ENCODE measurements at places on chromosomes 16 and 17.

- DNase-seq, result no peak
Observed at GRCh38 chr17:30947796-30948195, 23.0 kb upstream of the RNF135 start.

- no peak for DNase-seq
Observed at GRCh38 chr16:30533748-30534367, 800 bp downstream of the ZNF747 start.

DNA sequence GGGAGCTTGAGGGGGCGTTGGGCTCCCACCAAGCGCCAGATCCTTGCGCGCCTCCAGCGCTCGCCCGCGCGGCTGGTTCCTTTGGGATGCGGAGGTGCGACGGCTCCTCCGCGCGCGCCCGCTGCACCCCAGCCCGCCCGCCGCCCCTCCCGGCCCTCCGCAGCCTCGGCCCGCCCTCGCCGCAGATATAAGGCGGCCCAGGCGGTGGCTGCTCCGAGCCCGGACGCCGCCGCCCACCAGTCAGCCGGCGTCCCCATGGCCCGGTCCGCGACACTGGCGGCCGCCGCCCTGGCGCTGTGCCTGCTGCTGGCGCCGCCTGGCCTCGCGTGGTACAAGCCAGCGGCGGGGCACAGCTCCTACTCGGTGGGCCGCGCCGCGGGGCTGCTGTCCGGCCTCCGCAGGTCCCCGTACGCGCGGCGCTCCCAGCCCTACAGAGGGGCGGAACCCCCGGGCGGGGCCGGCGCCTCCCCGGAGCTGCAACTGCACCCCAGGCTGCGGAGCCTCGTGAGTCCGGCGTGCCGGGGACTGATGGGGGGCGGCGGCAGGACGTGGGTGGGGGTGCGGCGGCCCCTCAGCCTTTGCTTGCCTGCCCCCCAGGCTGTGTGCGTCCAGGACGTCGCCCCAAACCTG, at the start of gene NPB:
NPB (plus strand) TSS at position 216 of the 630 bp plus-strand sequence; CDS start at position 256, 40 bp downstream.
- DNase-seq, result no peak

GRCh38 chr17:556431-556995, 158.1 kb downstream of the VPS53 start:
- no peak for DNase-seq

DNA sequence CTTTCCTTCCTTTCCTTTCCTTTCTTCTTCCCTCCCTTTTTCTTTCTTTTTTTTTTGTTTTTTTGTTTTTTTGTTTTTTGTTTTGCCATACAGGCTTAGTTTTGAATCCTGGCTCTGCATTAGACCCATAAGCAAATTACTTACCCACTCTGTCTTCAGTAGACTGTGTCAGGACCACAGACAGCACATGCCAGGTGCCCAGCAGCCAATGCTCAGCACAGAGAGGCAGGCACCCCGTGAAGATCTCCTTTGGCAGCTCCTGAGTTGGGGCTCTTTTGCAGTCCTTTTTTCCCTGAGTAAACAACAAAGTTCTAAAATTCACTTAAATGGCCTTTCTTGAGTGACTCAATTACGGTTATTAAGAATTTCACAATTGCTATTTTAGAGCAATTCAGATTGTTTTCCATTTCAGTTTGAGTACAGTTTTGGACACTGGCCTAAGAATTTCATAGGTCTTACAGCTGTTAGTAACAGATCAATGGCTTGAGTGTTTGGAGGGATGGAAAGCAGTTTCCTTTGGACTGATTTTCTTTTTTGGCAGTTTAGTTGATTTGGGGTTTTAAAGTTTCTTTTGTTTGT, 26.2 kb upstream of the SLC5A11 start:
- no peak for DNase-seq

DNA sequence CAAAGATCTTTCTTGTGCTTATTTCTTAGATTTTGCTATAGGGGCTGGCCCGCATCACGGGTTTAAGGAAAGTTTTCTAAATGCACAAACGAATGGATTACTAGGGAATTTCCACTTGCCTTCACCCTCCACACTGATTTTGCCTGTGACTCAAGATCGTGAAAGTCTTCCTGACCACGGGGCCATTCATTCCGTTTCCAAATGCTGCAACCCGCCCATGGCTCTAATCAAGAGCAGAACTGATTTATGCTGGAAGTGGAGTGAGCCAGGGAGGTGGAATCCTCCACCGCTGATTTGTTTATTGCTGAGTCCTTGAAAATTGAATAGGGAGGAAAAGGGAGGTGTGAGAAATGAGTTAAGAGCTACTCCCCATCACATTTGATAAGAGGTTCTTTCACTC, 52.4 kb downstream of the CA10 start:
- no peak for DNase-seq

DNA sequence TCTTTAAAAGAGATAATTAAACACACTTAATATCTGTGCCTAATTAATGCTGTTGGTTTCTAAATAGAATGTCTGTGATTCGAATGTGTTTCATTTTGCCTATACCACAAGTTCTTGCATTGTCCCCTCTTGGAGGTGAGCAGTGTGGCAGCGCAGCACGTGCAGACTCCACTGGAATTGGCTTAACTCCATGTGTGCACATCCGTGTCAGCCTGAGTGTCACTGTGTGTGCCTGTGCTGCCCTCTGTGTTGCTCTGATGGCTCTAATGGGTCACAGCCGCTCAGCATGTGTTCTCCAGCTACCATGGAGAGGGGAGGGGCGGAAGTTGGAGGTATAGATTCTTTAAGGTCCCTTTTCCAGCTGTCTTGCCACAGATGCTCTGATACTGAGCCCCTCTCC, 226.6 kb downstream of the SPECC1 start:
- no peak for DNase-seq

- DNase-seq, result no peak
Observed at GRCh38 chr16:80330803-80331202, 210.0 kb upstream of the DYNLRB2 start.

GRCh38 chr17:41666237-41666641, 22.4 kb upstream of the EIF1 start:
- DNase-seq, result no peak

DNA sequence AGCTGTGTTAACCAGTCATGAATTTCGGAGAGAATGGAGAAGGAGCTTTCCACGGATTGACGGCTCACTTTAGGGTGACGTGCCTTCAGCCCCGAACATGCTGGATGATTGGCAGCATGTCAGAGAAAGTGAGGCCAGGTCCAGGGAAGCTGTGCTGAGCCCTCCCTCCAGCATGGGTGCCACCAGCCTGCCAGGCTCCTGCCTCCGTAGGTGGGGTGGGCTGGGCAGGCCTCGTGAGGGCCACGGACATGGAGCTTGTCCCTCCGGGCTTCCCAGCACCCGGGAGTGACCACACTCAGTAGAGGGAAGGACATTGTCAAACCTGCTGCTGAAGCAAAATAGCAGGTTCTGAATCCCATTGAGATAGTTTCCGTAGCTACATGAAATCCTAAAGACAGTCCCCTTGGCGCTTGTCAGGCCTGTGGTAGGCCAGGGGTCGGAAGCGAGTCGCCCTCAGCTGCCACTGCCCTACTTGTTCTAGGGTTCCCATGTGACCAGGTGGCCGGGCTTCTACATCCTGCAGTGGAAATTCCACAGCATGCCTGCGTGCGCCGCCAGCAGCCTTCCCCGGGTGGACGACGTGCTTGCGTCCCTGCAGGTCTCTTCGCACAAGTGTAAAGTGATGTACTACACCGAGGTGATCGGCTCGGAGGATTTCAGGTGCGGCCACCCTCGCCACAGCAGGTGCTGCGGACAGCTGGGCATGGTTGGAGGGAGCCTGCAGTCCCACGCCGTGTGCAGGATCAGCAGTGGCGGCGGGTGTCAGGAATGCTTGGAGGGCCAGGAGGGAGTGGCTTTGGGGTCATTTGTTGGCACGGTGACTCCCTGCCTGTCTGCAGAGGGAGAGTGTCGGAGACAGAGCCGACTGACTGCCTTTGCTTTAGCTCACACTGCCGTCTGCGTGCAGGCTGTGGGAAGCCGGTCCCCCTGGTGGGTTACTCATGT, 72.3 kb downstream of the SEC14L1 start:
- no peak for DNase-seq

GRCh38 chr17:62819511-62820221, 11.6 kb upstream of the MARCHF10 start:
- DNase-seq, result peak; percentile 71

DNA sequence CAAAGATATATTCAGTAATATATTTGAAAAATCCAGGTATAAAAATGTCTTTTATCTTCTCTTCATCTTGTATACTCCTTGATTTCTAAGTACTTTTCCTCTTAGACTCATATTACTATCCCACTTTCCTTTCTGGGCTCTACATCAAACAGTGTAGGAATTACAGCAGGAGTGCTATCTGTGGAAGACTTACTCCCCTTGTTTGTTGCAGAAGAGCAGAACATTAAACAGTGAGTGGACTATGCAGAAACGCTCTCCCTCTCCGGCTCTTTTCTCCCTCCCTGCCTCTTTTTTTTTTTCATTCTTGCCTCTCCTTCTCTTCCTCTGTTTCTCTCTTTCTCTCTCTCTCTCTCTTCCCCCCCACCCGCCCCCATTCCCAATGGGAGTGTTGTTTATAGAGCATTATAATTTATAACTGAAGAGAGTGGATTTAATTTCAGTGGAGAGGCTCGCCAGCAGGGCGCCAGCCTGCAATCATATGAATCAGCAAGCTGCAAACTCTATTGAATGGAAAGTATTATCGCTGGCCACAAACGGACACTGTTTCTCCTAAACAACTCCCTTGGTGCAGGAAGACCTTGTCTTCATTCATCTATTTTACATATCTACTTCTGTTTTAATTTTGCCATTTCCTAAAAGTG, 242.3 kb upstream of the TBX2 start:
- DNase-seq, result no peak

- DNase-seq, result no peak
Observed at GRCh38 chr17:51161541-51161940, 4.7 kb upstream of the NME2 start.

- DNase-seq, result no peak
Observed at GRCh38 chr16:56399047-56399446, 26.3 kb downstream of the AMFR start.

DNA sequence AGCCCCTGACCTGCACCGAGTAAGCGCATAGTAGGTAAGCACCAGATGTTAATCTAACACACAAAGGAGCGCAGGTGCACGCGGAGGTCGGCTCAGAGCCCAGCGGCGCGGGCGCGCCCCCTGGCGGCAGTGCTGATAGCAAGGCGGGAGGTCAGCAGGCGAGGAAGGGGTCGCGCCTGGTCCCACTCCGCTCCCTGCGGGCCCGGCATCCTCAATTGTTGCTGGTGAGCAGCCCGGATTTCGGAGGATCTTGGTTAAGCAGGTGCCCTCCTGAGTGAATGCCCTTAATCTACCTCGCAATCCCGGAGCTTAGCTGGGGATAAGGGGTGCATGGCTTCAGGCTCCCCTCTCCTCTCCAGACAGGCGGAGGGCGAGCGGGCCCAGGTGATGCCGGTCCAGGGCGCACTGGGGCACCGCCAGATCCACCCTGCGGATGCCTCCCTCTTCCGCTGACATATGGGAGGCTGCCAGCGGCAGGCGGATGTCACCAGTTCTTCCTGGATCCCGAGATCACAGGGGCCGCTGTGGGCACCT, 4.0 kb upstream of the WNT3 start:
- peak; percentile 12 for DNase-seq

DNA sequence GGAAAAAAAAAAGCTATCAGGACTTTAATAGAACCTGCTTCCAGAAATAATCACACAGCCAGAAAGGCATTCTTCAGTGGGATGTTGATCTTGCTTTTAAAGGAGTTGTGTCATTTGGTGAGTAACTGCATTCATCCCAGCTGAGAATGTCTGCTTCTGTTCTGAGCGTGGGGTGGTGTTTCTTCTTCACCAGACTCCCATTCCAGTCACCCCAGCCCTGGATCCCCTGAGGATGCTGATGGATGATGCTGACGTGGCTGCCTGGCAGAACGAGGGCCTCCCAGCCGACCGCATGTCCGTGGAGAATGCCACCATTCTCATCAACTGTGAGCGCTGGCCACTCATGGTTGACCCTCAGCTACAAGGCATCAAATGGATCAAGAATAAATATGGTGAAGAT, 122.5 kb downstream of the ZNF18 start:
- no peak for DNase-seq

GRCh38 chr17:68048996-68049395, 13.5 kb downstream of the KPNA2 start:
- DNase-seq, result peak; percentile 33

GRCh38 chr17:34384271-34384670, 21.2 kb upstream of the CCL1 start:
- DNase-seq, result no peak

DNA sequence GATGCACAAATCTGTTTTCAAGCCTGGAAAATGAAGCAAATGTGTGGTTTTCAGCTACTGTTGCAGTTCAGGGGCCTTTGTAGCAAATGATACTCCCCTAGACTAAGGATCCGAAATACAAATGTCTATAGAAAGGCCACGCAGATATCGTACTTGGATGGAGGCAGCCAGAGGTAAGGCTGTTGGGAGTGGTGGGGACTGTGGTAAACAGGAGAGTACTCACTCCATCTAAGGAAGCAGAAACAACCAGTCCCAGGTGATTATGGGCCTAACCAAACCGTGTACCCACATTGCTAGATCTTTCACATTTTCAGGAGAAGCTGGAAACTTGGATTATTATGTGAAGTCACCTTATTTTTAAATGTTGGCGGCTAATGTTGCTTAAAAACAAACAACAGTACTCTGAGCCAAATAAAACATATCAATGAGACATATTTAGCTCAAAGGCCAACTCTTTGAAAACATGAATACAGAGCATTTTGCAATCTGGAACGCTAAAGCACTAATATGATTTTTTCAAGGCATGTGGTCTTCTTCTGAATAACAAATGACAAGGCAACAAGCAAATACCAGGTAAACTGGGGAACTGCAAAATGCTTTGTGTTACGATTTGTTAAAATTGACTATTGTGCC, 110.1 kb downstream of the YPEL2 start:
- DNase-seq, result no peak

DNA sequence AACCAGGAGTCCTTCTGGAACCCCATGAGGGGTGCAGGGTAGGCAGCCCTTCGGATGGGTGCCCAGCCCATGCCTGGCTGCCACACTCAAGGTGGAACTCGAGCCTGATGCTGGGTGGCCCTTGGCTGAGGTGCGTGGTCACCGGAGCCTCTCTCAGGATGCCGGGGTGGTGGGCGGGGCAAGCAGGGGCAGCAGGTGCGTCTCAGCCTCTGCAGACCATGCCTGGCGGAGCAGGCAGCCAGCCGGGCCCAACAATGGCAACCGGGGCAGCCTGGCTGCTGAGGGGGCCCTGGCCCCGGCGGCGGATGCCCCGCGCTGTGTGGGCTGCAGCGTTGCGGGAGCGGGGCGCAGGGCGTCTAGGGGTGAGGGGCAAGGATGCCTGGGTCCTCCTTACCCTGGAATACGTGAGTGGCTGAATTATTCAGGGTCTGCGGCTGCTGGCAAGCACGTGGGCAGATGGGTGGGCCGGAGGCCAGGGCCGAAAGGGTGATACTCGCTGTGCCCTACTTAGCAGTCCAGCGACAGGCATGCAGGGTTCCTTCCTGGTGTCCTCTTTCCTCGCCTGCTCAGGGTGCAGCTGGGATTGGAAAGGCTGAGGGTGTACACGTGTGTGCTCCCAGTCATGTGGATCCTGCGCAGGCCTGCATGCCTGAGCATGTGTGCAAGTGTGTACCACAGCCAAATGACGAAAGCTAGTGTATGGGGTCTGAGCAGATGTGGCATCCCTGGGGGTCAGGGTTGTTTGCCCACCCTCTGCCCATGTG, 14.6 kb downstream of the MYO15A start:
- DNase-seq, result no peak

GRCh38 chr16:61366006-61366405, 670.2 kb downstream of the CDH8 start:
- no peak for DNase-seq
